ENCODE measurements at places on chromosomes 3 and 15. TPM values are rescaled to one million over a fixed set of nuclear protein-coding genes. Genes with fewer than 3 reads are reported as not detected.

- no peak for DNase-seq
Observed at GRCh38 chr3:151142929-151143328, 57.5 kb downstream of the MED12L start.

DNA sequence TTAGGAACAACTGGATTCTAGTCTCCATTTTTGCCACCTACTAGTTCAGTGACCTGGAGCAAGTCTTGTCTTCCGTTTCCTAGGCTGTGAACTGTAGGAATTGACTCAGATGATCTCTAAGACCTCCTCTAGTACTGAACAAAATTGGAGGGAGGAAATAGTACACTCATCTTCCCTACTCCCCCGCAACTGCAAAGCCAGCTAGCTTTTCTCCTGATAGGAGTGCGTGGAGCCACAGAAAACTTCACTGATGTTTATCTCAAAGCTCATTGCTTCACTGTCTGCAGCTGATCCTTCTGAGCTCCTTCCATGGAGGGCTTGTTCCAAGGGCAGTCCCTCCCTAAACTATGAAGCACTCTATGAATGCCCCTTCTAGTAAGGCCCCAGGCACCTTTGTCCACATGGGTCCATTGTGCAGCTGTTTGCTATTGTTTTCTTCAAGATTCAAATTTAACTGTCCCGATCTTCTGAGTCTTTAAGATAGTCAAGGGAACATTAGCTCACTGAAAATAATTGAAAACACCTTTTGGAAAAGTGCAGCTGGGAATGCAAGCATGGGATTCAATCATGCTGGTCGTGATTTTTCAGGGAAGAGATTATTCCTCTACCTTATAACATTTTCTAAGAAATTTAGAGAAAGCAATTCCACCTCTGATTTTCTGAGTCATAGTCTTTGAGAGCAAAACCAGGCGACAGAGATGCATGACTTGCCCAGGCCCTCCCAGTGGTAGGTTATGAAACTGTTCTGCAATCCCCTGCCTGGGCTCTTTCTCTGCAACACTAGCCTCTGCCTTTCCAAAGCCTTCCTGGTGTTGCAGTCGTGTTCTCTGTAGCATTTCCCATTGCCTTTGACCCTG lies 24.3 kb downstream of the FILIP1L start:
- no peak for DNase-seq

ACTL6A gene
- 67.1 TPM for total RNA-seq

DNA sequence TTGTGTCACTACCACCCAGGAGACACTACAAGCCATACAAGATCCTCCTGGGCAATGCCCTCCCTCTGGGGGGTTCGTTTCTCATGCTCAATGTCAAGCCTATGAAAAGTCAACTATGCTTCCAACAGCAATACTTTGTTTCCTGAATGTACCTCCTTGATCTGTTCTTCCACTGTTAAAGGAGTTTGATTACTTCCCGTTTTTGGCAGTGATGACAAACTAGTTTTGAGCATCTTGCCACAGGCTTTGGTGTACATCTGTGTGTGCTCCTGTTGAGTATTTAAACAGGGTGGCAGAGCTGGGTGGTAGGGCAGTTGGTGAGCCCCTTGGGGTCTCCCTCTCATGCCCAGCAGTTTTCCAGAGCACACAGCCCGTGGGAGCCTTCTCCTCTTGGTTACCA lies 81.4 kb downstream of the IL12A start:
- no peak for DNase-seq

- no peak for DNase-seq
Observed at GRCh38 chr15:82963471-82964341, 11.2 kb upstream of the HOMER2 start.

PRSS50 gene
- total RNA-seq, result not detected

DNA sequence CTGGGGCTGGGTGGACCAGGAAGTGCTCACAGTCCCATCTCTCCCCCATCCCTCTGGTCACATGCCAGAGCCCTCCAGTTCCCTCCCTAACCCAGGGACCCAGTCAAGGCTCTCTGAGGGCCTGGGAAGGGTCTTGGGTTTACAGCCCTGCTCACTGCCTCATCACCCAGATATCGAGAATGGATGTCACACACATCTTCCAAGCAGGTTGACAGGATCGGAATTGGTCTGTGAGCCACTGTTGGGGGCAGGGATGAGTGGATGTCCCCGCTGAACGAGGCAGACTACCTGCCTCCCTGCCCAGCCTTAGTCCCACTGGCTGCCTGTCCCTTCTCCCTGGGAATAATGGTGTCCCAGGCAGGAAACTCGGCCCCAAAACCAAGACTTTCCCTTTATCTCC lies 20.0 kb upstream of the GOLGA6C start:
- DNase-seq, result no peak

KBTBD13 gene
- not detected for total RNA-seq

GRCh38 chr3:184230081-184230602 lies 757 bp downstream of the VWA5B2 start:
- DNase-seq, result no peak

DNA sequence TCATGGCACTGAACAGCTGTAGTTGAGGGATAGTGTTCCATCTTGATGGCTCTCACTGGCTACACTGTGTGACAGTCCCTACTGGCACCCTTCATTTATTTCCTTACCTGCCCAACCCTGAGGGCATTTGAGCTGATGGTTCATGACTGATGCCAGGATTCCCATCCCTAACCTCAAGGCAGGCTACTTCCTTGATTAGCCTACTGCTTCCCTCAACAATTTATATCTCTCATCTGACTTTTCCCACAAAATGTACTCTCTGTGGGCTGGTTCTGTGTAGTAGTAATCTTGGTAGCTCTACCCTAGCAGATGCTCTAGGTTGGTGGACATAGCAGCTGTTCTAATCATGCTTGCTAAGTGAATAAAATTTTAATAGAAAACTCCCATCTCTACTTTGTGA lies 106.0 kb downstream of the THRB start:
- no peak for DNase-seq

DNA sequence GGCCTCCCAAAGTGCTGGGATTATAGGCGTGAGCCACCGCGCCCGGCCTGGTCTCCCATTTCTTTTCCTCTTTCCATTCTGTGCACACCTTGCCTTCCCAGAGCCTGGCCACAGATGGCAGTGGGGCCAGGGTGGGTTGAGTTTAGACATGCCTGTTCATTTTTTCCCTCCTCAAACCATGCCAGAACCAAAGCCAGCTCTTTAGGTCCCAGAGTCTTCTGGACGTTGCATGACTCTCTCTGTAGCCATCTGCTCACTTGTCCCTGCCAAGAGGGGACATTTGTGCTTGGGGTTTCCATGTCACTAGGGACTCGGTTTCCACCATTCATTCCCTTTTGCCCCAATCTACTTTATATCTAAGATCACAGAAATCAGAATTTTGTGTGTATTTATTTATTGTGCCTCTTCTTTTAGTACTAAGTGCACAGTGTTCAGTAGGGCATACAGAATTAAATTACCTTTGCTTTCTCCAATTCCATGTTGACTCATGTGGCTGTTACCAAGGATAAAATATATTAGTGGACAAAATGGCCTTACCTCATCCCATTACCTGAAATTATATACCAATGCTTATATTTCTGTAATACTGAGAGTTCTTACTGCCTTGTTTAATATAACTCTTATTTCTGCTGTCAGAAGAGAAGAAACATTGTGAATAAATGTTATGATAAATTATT lies 49.6 kb downstream of the USP13 start:
- no peak for DNase-seq

HTR3E gene
- not detected for total RNA-seq

GRCh38 chr3:179991104-179991503 lies 45.6 kb downstream of the PEX5L start:
- no peak for DNase-seq

- DNase-seq, result no peak
Observed at GRCh38 chr3:78519281-78519680, 1248.5 kb downstream of the ROBO1 start.

- DNase-seq, result no peak
Observed at GRCh38 chr3:152139651-152140050, 129.1 kb upstream of the MBNL1 start.

GRCh38 chr3:197426121-197426566 lies 127.7 kb upstream of the DLG1 start:
- DNase-seq, result no peak

- DNase-seq, result no peak
Observed at GRCh38 chr15:75672646-75673425, 25.1 kb downstream of the SNX33 start.

- no peak for DNase-seq
Observed at GRCh38 chr3:111617912-111618601, 22.9 kb upstream of the ZBED2 start.

PPP4R2 gene
- 61.9 TPM for total RNA-seq

DNA sequence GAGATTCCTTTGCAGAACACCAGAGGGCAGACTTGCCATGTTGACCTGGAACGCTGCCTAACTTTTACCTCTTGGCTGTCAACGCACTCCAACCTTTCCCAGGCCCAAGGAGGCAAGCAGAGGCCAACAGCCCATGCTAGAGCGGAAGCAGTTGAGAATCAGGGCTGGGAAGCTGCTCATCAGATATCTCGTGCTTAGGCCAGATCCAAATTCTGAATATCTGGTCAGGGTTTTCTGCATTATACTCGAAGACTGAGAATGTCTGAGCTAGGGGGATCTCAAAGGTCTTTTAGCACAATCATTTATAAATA lies 2.5 kb downstream of the XIRP1 start:
- DNase-seq, result peak; percentile 35

- DNase-seq, result no peak
Observed at GRCh38 chr3:59321881-59322540, 272.2 kb upstream of the CFAP20DC start.

STRIT1 gene
- not detected for total RNA-seq

GRCh38 chr3:63662011-63662410 lies 9.5 kb downstream of the SNTN start:
- no peak for DNase-seq

INSYN1 gene
- total RNA-seq, result 0.26 TPM

CELF6 gene
- not detected for total RNA-seq

- no peak for DNase-seq
Observed at GRCh38 chr3:151218136-151218535, 15.1 kb upstream of the GPR171 start.

NR2E3 gene
- not detected for total RNA-seq

DNA sequence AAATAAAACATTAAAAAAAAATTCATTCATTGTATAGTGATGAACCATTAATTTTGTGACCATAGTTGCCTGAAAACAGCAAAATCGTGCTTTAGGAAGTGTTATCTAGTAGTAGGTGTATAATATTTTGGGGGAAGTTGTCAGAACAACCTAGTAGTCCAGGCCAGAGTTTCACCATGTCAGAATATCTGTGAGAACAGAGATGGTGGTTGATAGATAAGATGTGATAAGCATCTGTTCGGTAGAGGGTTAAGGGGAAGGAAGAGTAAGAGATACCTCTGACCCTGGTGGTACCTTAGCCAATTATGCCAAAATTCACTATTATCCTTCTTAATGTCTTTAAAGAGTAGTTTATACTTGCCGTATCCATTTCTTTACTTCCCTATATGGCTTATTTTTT lies 113.8 kb downstream of the MITF start:
- DNase-seq, result no peak

DNA sequence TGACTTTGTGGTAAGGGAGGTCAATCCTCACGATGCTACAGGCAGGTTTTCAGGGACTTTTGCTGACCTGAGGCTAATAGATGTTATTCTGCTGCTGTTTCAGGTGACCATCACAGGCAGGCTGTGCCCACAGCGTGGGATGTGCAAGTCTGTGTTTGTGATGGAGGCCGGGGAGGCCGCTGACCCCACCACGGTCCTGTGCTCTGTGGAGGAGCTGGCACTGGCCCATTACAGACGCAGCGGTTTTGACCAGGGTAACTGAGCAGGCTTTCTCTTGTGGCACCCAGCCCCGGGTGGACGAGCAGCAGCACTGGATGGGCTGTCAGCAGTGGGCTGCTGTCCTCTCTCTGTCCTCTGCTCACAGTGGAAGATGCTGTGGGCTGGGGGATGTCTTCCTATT lies 22.0 kb downstream of the FAN1 start:
- DNase-seq, result no peak

DNA sequence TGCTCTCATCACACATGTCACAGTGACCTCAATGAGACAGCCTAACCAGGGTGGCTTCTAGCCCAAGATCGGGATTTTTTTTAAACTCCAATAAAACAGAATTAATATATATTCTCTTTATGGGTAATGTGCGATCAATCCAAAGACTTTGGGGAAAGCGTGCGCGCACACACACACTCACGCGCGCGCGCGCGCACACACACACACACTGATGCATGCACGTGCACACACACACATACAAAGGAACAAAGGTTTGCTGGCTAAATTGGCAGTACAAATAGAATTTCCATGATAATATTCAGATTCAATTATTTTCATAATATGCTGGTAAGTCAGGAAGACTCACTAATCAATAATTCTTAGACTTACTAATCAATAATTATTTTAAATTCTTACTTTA lies 19.3 kb downstream of the IL17RD start:
- no peak for DNase-seq

GRCh38 chr15:72536506-72536905 lies 62.4 kb downstream of the ARIH1 start:
- no peak for DNase-seq

DNA sequence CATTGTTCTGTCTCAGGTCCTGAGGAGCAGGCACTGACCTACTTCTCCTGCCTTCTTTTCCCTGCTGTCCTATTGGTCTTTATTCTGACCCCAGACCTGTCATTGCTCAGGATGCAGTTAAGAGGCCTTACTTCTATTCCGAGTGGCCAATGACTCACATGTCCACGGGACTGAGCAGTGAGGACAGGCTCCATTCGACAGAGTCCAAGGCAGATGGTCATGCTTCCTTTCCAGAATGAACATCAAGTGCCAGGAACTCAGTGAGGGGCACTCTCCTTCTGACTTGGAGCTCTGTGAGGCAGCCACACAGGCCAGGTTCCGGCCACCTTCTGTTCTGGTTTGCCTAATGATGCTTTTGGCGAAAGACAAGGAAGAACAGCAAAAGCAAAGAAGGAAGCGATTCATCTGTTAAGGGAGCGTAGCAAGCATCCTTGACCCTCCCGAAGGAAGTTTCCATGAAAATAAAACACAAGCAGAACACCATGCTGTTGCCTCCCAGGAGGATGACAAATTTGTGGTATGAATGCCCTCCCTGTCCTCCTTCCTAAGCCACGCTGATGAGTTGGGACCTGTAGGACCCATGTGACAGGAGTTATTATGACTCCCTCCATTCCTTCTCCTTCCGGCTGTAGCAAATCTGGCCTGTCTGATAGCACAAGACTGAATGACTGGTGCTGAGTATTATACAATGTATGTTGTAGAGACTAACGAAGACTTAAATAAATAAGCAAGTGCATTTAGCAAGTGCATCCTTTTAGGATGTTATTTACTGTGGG lies 14.4 kb upstream of the TPRG1 start:
- DNase-seq, result no peak

GRCh38 chr3:187678726-187679268 lies 8.6 kb upstream of the SST start:
- peak; percentile 7 for DNase-seq

All from pulmonary artery endothelial cell (primary cell).